ENCODE measurements at places on chromosomes 3 and 15. TPM values are rescaled to one million over a fixed set of nuclear protein-coding genes. Genes with fewer than 3 reads are reported as not detected.

GRCh38 chr3:184584464-184584891, 22.9 kb downstream of the EPHB3 start:
- H3K4me3 ChIP-seq: no peak overlapping the region
- DNase-seq: no peak
- H3K36me3 ChIP-seq: no peaks in the 10 kb centered on the region
- H3K27ac ChIP-seq: no peak overlapping the region
- H3K27me3 ChIP-seq: peaks cover 6% of the 10 kb centered on the region

- H3K4me3 ChIP-seq: no peak overlapping the region
- H3K36me3 ChIP-seq: no peaks in the 10 kb centered on the region
- no peaks in the 10 kb centered on the region for H3K27me3 ChIP-seq
- no peaks in the 10 kb centered on the region for H3K4me1 ChIP-seq
- no peak for DNase-seq
Measured at GRCh38 chr3:76387000-76387399, 601.7 kb upstream of the ZNF717 start.

- H3K36me3 ChIP-seq: peaks cover 7% of the 10 kb centered on the region
- H3K4me1 ChIP-seq: peaks cover 20% of the 10 kb centered on the region
- no peak overlapping the region for H3K4me3 ChIP-seq
- H3K27ac ChIP-seq: peak overlapping the region; percentile 19
- no peaks in the 10 kb centered on the region for H3K27me3 ChIP-seq
Measured at GRCh38 chr15:73965094-73965757, 26.9 kb downstream of the STOML1 start.

GRCh38 chr3:43759297-43759782, 68.6 kb downstream of the ABHD5 start:
- peaks cover 11% of the 10 kb centered on the region for H3K27me3 ChIP-seq
- peaks cover 28% of the 10 kb centered on the region for H3K4me1 ChIP-seq
- H3K4me3 ChIP-seq: no peak overlapping the region
- H3K27ac ChIP-seq: peak overlapping the region; percentile 6

- H3K36me3 ChIP-seq: no peaks in the 10 kb centered on the region
- no peak overlapping the region for H3K27ac ChIP-seq
- DNase-seq: no peak
- no peaks in the 10 kb centered on the region for H3K4me1 ChIP-seq
Measured at GRCh38 chr3:18489939-18490338, 64.8 kb upstream of the SATB1 start.

- no peaks in the 10 kb centered on the region for H3K4me1 ChIP-seq
- H3K27ac ChIP-seq: no peak overlapping the region
- no peak for DNase-seq
- H3K27me3 ChIP-seq: peaks cover 51% of the 10 kb centered on the region
Measured at GRCh38 chr3:13772321-13772745, 107.5 kb downstream of the WNT7A start.

DNA sequence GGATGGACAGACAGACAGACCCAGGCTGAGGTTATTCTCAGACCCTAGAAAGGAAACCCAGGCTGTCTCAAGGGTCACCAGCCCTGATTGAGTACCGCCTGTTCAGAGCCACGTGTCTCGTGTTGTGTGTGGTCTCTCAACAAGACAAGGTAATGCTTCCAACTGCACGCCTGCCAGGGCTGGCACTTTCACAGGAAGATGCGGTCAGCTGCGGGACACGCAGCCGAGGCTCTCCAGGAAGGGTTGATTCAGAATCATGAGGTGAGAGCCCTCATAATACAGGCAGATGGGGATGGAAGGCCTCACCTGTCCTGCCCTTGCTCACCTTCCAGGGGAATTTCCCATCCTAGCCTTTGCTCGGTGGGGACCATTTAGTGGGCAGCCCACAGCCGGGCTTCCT, 81.4 kb downstream of the TOP2B start:
- no peak overlapping the region for H3K4me3 ChIP-seq
- no peak for DNase-seq
- peaks cover 21% of the 10 kb centered on the region for H3K4me1 ChIP-seq
- H3K36me3 ChIP-seq: no peaks in the 10 kb centered on the region

DNA sequence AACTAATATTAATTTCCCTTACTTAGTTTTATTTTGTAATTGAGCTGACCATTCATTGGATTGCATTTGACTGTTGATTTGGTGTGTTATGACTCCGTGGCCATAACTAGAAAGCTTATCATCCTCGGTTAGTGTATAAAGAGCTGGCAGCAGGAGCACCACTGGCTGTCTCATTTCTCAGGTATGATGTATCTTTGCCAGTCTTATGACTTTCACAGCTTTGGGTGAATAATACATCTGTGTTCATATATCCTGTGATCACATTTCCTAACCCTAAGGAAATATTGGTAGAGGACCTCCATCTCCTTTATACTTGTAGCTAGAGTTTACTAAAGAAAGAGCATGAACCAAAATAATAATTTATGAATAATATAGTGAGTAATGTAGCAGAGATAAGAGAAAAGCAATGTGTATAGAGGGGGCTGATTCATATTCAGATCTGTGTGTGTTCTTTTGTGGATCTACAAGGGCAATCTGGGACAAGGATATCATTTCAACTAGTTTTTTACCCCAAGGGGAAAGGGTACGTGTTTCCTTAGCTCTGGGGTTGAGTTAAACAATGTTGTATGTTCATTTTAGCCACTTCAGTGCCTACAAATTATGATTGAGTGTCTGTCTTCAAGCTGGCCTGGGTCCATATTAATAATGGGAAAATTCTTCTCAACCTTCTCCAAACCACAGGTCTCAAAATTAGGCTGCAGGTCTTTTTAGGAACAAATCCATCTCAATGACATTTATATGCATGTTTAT, 901.7 kb downstream of the NTRK3 start:
- DNase-seq: no peak
- H3K36me3 ChIP-seq: no peaks in the 10 kb centered on the region
- no peaks in the 10 kb centered on the region for H3K27me3 ChIP-seq
- H3K27ac ChIP-seq: no peak overlapping the region
- no peak overlapping the region for H3K4me3 ChIP-seq

GRCh38 chr15:70210076-70210475, 112.4 kb upstream of the TLE3 start:
- H3K4me1 ChIP-seq: no peaks in the 10 kb centered on the region
- H3K27ac ChIP-seq: no peak overlapping the region
- H3K4me3 ChIP-seq: no peak overlapping the region
- H3K27me3 ChIP-seq: peaks cover 83% of the 10 kb centered on the region
- no peaks in the 10 kb centered on the region for H3K36me3 ChIP-seq
- DNase-seq: no peak

GRCh38 chr15:81347910-81348309, 24.0 kb upstream of the STARD5 start:
- peaks cover 63% of the 10 kb centered on the region for H3K27me3 ChIP-seq
- H3K4me1 ChIP-seq: no peaks in the 10 kb centered on the region
- no peak overlapping the region for H3K4me3 ChIP-seq
- H3K27ac ChIP-seq: no peak overlapping the region
- no peak for DNase-seq
- no peaks in the 10 kb centered on the region for H3K36me3 ChIP-seq

DNA sequence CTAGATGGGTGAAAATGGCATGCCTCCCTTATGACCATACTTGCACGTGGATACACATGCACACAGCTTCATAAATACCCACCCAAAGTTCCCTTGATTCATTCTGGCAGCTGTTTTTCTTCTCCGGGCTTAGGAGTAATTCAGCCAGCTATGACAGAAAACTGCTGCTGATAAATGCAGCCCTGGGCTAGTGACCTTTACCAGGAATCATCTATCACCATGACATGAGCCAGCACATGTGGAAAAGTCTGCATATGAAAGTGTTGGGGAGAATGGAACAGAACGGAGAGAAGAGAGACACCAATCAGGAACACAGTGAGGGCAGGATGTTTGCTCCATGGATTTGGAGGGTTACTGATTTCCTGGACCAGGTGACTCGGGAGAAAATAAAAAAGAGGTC, 706.3 kb downstream of the PDCD6IP start:
- no peaks in the 10 kb centered on the region for H3K4me1 ChIP-seq
- H3K27ac ChIP-seq: no peak overlapping the region
- no peaks in the 10 kb centered on the region for H3K27me3 ChIP-seq

DNA sequence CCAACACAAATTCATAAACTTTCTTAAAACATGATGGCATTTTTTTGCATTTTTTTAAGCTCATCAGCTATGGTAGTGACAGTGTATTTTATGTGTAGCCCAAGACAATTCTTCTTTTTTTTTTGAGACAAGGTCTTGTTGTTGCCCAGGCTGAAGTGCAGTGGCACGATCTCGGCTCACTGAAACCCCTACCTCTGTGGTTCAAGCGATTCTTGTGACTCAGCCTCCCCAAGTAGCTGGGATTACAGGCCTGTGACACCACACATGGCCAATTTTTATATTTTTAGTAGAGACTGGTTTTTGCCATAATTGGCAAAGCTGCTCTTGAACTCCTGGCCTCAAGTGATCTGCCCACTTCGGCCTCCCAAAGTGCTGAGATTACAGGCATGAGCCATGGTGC, 17.3 kb upstream of the USP50 start:
- H3K27ac ChIP-seq: no peak overlapping the region
- no peaks in the 10 kb centered on the region for H3K27me3 ChIP-seq
- H3K4me1 ChIP-seq: no peaks in the 10 kb centered on the region
- no peak for DNase-seq
- H3K36me3 ChIP-seq: peaks cover 39% of the 10 kb centered on the region

- no peaks in the 10 kb centered on the region for H3K4me1 ChIP-seq
- no peak for DNase-seq
- no peak overlapping the region for H3K4me3 ChIP-seq
- H3K36me3 ChIP-seq: no peaks in the 10 kb centered on the region
- no peak overlapping the region for H3K27ac ChIP-seq
Measured at GRCh38 chr3:139450159-139450558, 26.2 kb downstream of the RBP2 start.

- peaks cover 5% of the 10 kb centered on the region for H3K36me3 ChIP-seq
- no peak overlapping the region for H3K27ac ChIP-seq
- H3K4me1 ChIP-seq: peaks cover 7% of the 10 kb centered on the region
- no peak overlapping the region for H3K4me3 ChIP-seq
Measured at GRCh38 chr3:189900578-189900977, 220.1 kb downstream of the P3H2 start.

DNA sequence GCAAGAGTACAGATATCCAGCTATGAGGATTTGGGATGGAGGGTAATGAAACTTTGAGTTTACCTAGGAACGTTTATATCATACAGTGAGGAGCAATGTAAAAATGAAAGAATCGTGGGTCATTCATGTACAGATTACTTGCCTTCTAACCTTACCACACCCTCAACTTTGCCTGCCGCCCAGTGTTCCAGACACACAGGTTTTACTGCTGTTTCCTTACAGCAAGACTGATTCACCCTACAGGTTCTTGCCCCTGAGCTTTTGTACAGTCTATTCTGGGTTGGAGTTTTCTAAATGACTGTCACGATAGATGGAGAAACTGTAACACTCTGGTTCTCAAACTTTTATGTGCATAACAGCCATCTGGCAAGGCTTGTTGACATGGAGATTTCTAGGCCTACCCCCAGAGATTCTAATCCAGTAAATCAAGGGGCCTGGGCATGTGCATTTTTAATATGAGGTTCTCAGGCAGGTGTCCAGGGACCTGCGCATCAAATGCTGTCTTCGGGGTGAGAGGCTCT, 6.6 kb upstream of the TPRG1 start:
- H3K27me3 ChIP-seq: no peaks in the 10 kb centered on the region
- peak; percentile 36 for DNase-seq
- peaks cover 6% of the 10 kb centered on the region for H3K36me3 ChIP-seq
- H3K4me1 ChIP-seq: peaks cover 42% of the 10 kb centered on the region

GRCh38 chr15:34239151-34239808, 14.5 kb downstream of the EMC4 start:
- DNase-seq: no peak
- H3K27ac ChIP-seq: peak overlapping the region; percentile 87
- H3K4me1 ChIP-seq: peaks cover 10% of the 10 kb centered on the region
- no peaks in the 10 kb centered on the region for H3K27me3 ChIP-seq
- H3K4me3 ChIP-seq: no peak overlapping the region

DNA sequence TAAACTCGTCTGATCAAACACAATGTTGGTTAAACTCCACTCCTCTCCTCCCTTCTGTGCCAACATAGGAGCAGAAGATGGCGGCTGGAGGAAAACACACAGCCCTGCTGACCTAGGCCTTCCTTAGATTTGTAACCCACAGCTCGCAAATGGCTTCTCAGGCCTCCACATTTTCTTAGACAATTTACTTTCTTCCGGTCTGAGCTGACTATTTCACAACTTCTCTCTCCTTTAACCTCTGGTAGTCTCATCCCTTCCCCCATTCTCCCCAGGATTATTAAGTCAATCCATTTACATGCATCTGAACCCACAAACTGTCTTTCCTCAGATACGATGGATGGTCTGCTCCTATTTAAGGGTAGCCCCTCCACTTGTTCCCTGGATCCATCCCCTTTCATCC, 25.7 kb upstream of the ULK4 start:
- H3K4me3 ChIP-seq: no peak overlapping the region
- H3K27ac ChIP-seq: no peak overlapping the region
- H3K27me3 ChIP-seq: no peaks in the 10 kb centered on the region
- DNase-seq: no peak
- no peaks in the 10 kb centered on the region for H3K4me1 ChIP-seq

DNA sequence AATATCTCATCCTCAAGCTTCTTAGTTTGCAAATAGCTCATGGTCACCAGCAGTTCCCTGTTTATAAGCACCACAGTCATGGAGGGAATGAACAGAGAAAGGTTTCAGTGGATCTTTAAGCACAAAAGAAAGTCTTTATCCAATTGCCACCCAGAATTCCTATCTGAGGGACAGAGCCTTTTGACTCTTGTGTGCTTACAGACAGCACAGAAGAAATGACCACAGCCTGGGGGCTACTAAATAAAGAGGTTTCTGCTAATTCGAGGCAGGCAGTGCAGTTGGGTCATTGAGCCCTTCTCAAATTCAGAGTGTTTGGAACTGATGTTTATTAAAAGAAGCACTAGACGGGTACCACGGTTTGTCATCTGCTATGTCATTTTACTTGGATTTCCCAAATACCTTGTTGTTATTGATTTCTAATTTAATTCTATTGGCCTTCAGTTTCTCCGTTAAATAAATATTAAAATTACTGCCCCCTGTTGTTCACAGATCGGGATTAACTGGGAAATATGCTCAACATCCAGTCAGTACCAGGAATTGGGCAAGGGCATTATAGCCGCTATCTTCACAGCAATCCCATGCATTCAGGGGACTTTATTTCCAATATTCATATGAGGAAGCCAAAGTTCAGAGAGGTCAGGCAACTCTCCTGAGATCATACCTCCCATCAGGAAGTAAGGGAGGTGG, 3.6 kb downstream of the PRICKLE2 start:
- H3K27ac ChIP-seq: no peak overlapping the region
- DNase-seq: no peak
- H3K4me3 ChIP-seq: no peak overlapping the region
- no peaks in the 10 kb centered on the region for H3K27me3 ChIP-seq
- peaks cover 36% of the 10 kb centered on the region for H3K4me1 ChIP-seq

- no peak for DNase-seq
- H3K27me3 ChIP-seq: no peaks in the 10 kb centered on the region
- H3K36me3 ChIP-seq: peaks cover 2% of the 10 kb centered on the region
- H3K4me1 ChIP-seq: no peaks in the 10 kb centered on the region
- no peak overlapping the region for H3K4me3 ChIP-seq
Measured at GRCh38 chr3:47347217-47347801, 33.5 kb upstream of the PTPN23 start.

EDEM1 gene
- total RNA-seq: 52.7 TPM

SLC12A8 gene
- 16.8 TPM for total RNA-seq

GOLGA6B gene
- 0.61 TPM for total RNA-seq

ACP3 gene
- total RNA-seq: 3.8 TPM

PPP1R14D gene
- total RNA-seq: 0.51 TPM

FANCD2 gene
- total RNA-seq: 40.3 TPM

CMTM7 gene
- 131 TPM for total RNA-seq

SLC28A1 gene
- total RNA-seq: 0.17 TPM

Measured in Calu3 (cell line).